ENCODE measurements at places on chromosomes 1 and 21.

GRCh38 chr21:26958788-26959187 lies 8.1 kb downstream of the ADAMTS5 start:
- no peak for DNase-seq

DNA sequence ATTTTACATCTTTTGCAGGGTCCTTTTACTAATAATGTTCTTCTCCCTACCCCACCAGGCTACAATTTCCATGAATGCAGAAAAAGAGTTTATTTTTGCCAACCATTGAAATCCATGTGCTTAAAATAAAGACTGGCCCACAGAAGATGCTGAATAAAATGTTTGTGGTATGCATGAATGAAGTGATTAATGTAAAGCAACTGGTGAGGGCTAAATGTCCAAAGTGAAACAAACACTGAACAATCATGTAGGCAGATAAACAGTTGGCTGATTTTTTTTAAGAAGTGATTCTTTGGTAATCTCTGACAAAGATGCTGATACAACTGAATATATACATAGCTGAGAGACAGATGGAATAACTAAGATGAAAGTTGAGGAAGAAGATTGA lies 94.5 kb downstream of the ST6GALNAC5 start:
- no peak for DNase-seq

- DNase-seq = no peak
These were observed 60.2 kb downstream of the SKI start for GRCh38 chr1:2288311-2288710.

GRCh38 chr1:196317535-196318522 lies 290.4 kb downstream of the KCNT2 start:
- peak; percentile 29 for DNase-seq

- no peak for DNase-seq
These were observed 5.9 kb downstream of the RIMS3 start for GRCh38 chr1:40659649-40659947.

GRCh38 chr1:242890192-242890741 lies 364.8 kb downstream of the CEP170 start:
- DNase-seq = no peak

DNA sequence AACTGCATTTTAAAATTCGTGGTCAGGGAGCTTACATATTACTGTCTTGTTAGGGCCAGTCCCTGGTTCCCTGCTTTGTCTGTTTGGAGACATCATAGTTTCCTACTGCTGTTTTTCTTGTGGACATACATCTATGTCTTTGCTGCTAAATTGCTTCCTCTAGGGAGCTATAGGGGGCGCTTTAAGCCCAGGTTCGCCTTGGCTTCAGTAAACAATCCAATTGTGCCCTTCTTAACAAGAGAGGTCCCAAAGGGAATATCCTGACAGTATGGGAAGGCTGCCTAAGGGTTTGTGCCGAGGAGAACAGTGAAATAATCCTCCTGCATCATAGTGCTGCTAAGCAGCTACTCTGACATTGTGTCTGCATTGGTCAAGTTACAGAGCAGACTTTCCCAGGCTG lies 112.5 kb downstream of the USH2A start:
- no peak for DNase-seq

DNA sequence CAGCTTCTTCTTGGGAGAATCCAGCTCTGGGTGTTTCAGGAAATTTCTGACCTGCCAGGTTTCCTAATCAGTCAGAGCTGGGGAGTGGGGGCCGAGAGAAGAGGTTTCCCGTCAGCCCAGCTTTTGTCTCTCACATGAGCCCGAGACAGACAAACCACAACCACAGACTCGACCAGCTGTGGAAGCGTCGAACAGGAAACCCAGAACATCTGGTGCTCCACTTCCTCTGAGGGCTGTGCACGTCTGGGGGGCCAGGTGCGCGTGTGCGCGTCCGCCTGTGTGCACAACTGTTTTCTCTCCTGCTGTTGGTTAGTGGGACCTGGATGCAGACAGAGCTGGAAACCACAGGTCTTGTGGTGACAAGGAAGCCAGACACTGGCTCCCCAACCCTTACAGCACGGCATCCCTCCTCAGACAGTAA lies 113.0 kb upstream of the SLC25A33 start:
- no peak for DNase-seq

GRCh38 chr1:6103854-6104530 lies 58.3 kb downstream of the KCNAB2 start:
- DNase-seq = no peak

DNA sequence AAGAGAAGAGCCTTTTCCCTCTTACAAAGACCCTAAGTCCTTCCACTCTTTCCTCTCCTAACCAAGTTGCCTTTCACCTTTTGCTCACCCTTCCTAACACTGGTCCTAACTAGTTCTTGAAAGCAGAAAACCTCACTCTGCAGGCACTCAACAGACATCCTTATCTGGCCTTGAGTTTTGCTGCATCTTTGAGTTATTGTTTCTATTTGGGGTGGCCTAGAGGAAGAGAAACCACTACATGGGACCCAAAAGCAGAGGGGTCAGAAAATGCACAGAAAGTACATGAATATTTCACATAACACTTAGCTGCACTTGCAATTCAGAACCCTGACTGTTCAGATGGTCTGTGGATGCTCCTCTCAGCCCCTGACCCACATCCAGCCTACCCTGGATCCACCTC lies 178.3 kb upstream of the SYT6 start:
- DNase-seq = no peak

- DNase-seq = no peak
These were observed 22.1 kb downstream of the TCEA3 start for GRCh38 chr1:23402286-23403037.

DNA sequence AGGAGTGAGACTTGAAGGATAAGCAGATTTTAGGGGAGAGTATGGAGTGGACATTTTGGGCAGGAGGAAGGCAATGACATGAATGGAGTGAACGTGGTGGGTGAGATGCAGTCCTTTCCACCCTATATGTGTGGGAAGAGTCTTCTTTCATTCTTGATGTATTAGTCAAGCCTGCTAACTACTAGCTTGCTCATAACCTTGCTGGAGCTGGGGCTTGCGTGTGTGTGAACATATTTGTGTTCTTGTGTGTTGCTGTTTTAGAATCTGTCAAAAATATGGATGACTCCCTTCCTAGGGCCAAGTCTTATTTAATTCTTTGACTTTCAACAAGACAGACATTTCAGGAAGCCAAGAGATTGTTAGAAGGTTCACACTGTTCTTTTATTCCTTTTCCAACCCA lies 132.7 kb downstream of the UCK2 start:
- no peak for DNase-seq

GRCh38 chr1:151476083-151476482 lies 16.8 kb upstream of the POGZ start:
- no peak for DNase-seq

DNA sequence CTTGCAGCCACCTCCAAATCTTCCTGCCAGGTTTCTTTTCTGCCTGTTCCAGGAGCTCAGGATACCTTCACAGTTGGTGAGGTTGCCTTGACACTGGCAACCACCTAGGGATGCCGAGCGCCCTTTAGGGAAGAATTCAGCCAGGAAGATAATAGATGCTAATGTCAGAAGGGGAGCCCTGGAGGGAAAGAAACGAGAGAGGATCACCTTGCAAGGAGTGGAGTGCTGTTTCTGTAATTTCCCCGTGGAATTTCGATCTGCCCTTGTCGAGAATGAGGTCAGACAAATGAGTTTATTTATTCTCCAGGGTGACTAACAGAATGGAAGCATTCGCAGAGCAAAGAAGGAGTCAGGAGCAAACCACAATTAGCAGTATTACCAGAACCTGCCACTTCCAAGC lies 315.8 kb upstream of the KAZN start:
- no peak for DNase-seq

DNA sequence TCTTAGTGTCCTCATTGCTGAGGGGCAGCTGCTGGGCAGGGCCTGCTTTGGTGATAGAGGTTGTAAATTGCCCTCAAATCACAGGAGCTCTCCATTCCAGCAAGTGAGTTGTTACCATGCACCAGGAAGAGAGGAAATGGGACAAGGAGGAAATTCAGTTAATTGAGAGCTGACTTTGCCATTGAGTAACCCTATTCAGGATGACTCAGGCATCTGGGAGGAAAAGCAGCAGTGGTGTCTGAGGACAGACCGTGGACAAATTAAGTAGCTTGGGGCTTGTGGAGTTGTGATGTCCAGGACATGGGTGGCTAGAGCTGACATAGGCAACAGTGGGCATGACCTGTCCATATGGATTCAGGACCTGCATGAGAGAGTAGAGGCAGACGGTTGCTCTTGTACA lies 5.9 kb downstream of the ARHGEF10L start:
- DNase-seq = no peak

DNA sequence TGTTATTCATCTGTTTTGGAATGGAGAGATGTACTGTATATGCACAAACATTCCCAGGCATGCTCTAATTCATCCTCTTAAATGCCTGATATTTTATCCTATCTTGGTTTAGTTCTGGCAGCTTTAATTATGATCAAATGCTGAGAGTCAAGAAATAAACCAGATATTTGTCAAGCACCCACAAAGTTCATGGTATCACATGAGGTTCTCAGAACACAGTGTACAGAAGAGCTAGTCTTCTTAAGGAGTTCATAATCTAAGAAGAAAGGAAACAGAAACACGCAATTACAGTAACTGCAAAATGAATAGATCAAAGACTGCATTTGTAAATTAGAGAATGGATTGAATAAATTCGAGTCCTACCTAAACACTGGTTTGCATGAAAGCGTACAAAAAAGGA lies 58.3 kb upstream of the KCNH1 start:
- no peak for DNase-seq

- no peak for DNase-seq
These were observed 55.5 kb downstream of the CLIC6 start for GRCh38 chr21:34724131-34724856.

- peak; percentile 28 for DNase-seq
These were observed 265.9 kb downstream of the PRDM2 start for GRCh38 chr1:13965770-13966398.

DNA sequence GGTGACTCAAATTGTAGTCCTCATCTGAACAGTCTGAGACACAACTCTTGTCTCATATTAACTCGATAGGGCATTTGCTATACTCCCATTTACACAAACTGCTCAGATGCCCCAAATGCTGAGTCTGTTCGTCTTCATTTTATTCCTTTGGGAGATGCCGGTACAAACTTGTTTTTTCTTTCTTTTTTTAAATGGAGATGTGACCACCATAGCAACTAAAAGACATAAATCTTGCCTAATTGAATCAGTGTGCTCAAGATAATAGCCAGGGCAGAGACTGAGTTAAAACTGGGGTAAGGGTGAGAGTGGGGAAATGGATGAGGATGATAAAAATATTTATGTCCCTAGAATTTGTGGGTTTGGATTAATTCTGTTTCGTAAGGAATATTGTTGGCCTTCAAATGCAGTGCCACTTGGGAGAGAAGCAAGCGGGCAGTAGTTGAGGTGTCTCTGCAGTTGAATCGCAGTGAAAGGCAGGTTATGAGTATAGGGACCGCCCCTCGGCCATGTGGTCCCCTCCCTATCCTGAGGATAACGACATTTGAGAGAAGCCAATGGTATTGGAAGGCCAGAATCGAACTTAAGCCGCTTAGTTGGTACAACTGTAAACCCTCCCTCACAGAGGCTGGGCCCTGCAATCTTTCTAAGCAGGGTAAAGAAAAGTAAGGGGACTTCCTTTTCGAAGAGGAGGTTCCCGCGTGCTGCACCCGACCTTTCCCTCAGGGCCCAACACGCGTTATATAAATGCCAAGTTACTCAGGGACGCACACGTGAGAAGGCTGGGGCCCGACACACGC lies 859 bp upstream of the LRRC8B start:
- DNase-seq = peak; percentile 59

DNA sequence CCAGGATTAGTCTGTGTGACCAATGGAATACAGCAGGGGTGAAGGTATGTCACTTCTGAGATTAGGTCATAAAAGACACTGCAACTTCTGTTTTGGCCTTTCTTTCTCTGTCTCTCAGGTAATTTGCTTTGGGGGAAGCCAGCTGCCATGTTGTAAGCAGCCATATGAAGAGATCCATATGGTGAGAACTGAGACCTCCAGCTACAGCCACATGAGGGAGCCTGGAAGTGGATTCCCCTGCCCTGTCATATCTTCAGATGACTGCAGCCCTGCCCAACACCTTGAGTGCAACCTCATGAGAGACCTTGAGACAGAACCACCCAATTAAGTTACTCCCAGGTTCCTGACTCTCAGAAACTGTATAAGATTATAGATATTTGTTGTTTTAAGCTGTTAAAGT lies 70.1 kb upstream of the ESRRG start:
- DNase-seq = no peak

GRCh38 chr1:93713341-93713740 lies 31.7 kb upstream of the BCAR3 start:
- DNase-seq = no peak

- no peak for DNase-seq
These were observed 167.7 kb upstream of the USP24 start for GRCh38 chr1:55382806-55383305.

- DNase-seq = no peak
These were observed 1012.7 kb downstream of the ADGRL2 start for GRCh38 chr1:82813386-82813785.

- no peak for DNase-seq
These were observed 3.0 kb upstream of the TRIM63 start for GRCh38 chr1:26070296-26070962.

- DNase-seq = no peak
These were observed 76.4 kb upstream of the SLC45A1 start for GRCh38 chr1:8241417-8242014.

GRCh38 chr1:63319046-63320021 lies 3.0 kb upstream of the FOXD3 start:
- no peak for DNase-seq

GRCh38 chr1:242651817-242652216 lies 127.3 kb upstream of the PLD5 start:
- peak; percentile 40 for DNase-seq

GRCh38 chr1:215405211-215405610 lies 161.9 kb upstream of the KCTD3 start:
- no peak for DNase-seq

DNA sequence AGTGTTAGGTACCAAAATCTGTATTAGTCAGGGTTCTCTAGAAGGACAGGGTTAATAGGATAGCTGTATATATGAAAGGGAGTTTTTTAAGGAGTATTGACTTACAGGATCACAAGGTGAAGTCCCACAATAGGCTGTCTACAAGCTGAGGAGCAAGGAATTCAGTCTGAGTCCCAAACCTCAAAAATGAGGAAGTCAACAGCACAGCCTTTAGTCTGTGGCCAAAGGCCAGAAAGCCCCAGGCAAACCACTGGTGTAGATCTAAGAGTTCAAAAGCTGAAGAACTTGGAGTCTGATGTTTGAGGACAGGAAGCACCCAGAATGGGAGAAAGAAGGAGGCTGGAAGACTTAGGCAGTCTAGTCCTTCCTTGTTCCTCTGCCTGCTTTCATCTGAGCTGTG lies 487.5 kb upstream of the CHRM3 start:
- no peak for DNase-seq

- no peak for DNase-seq
These were observed 153.5 kb downstream of the PLXNA2 start for GRCh38 chr1:208090388-208091301.
